ENCODE measurements at places on chromosomes 3 and 15.

GRCh38 chr3:31748933-31749295 lies 216.2 kb downstream of the STT3B start:
- DNase-seq = no peak

DNA sequence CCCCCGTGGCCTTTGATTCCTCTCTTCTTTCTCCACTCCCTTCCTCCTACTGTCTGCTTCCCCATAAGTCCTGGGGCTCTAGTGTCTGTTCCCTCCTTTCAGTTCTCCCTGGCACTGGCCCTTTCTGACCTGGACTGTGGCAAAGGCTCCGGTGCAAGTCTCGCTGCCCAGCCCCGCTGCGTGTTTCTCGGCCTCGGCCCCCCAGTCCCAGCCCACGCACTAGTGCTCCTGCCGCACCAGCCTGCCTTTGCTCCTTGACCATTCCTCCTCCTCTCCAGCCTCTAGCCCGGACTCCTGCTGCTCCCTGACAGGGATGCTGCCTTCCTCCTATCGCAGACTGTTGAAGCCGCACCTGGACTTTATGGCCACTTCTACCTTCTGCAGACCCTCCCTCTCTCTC lies 2.1 kb downstream of the TM6SF1 start:
- DNase-seq = no peak

GRCh38 chr15:96117270-96117669 lies 213.2 kb upstream of the NR2F2 start:
- no peak for DNase-seq

GRCh38 chr3:109131276-109131675 lies 5.2 kb upstream of the C3orf85 start:
- no peak for DNase-seq

- no peak for DNase-seq
These were observed 104.3 kb upstream of the MEIS2 start for GRCh38 chr15:37204692-37205091.

- DNase-seq = no peak
These were observed 27.2 kb downstream of the FEM1B start for GRCh38 chr15:68304589-68305337.

GRCh38 chr3:141372656-141373055 lies 4.4 kb downstream of the ZBTB38 start:
- DNase-seq = no peak

- DNase-seq = no peak
These were observed 5.5 kb upstream of the CFAP100 start for GRCh38 chr3:126389112-126389793.

DNA sequence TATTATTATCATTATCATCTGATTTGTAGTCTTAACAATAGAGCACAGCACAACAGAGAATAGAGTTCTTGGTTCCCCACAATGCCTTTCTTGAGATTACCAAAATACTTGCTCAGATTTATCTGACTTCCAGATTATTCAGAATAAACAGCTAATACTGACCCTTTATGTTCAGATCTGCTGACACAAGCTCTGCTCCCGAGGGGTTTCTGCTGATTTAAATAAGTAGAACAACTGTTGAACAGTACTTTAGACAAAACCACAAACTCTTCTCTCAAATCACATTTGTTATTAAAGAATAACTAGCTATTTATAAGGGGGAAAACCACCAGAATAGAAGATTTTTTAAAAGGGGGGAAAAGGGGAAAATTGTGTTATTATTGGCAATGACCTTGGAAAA lies 380.2 kb upstream of the ATP11B start:
- DNase-seq = no peak

DNA sequence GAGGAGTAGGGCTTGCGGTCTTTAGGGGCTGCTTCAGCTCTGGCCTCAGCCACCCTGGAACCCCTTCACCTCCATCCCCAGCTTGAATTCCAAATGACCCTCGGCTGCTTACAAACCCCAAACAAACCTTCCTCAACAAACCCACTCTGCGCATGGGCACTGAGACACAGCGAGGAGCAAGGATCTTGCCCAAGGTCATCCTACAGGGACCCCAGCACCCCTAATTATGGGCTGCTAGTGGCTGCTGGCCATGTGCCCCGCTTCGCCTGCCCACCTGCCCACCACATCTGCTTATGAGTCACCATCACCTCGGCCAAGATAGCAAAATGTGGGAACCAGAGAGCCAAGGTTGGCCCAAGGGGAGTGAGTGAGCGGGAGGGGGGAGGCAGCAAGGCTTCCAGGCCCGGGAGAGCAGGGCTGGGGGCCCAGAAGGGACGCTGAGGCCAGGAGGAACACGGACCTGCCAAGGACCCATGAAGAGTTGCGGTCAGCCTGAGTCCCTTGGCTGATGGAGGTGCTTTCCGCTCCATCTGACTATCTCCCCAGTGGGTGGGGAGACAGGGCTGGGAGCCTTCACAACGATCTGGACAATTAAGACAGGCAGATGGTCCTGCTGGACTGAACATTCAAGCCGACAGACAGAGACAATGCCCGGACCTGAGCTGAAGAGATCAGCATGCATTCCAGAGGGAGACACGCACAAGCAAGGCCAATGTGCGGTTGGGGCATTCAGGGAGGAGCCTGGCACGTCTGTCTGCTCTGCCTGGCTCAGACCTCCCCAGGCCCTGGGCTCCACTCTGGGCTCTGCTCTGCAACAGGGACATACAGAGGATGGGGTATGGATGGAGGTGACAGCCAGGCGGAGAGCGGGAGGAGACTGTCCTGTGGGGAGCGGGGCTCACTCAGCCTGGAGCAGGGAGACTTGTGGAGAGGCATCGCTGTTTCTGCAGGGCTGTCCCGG lies 10.8 kb upstream of the GRIP2 start:
- DNase-seq = no peak

- no peak for DNase-seq
These were observed 4.4 kb downstream of the LAMP3 start for GRCh38 chr3:183158113-183158512.

- DNase-seq = no peak
These were observed 48.0 kb downstream of the SLC15A2 start for GRCh38 chr3:121942116-121942786.

GRCh38 chr15:55915221-55915620 lies 78.2 kb downstream of the NEDD4 start:
- no peak for DNase-seq

DNA sequence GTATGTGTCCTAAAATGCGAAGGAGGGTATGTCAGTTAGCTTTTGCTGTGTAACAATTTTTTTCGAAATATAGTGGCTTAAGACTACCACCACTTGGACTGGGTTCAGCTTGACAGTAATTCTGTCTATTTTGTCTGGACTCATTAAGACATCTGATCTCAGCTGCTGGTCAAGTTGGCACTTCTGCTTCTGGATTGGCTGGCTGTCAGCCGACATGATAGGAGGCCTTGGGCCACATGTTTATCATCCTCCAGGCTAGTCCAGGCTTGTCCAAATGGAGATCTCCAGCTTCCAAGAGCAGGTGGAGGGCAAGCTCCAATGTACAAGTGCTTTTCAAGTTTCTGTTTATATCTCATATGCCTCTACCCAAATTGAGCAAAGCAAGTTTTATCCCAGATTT lies 95.9 kb downstream of the GALK2 start:
- no peak for DNase-seq

DNA sequence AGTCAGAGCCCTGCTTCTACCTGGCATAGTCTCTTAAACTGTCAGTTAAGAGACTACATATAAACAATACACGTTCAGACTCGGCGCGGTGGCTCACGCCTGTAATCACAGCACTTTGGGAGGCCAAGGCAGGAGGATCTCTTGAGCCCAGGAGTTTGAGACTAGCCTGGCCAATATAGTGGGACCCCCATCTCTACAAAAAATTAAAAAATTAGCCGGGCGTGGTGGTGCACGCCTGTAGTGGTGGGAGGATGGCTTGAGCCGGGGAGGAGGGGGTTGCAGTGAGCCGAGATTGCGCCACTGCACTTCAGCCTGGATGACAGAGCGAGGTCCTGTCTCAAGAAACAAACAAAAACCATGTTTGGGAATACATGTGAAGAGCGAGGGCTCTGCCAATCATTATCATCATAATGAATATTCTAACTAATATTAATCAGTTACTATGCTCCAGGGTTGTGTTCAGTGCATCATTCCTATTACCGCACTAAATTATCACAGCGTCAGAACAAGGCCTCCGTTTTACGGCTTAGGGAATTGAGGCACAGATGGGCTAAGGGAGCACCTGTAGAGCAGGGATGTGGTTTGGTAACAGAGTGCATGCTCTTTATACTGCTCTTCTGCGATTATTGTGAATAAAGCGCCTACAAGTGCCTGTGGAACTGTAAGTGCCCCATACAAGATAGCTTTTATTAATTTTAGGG lies 844 bp upstream of the UQCC5 start:
- no peak for DNase-seq

DNA sequence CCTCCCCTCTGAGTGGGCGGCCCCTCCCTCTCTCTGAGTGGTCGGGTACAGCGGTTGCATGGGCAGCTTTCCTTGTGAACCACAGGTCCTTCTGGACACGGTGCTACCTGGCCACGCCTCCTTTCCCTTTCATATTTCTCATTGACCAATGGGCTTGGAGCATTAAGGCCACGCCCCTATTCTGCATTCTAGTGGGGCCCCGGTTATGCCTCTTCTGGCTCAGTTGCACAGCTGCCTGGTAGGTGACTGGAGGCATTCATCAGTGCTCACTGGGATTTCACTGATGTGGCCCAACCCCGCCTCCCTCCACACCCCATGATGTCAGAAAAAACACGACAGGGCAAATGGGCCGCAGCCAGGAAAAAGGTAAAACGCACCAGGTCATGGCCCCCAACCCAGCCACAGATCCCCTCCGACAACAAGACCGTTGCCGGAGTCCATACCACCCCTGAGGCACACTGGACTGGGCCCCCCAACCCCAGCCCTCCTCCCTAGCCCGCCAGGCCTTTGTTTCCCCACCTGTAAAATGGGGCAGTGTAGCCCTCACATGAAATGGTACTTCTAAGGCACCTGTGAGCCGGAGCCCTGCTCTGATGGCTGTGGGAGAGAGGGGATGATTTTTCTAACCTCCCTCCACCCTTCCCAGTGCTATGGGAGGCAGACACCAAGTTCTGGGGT lies 26.3 kb downstream of the NGRN start:
- DNase-seq = no peak

- no peak for DNase-seq
These were observed 111.2 kb downstream of the ETFA start for GRCh38 chr15:76200083-76200465.

GRCh38 chr3:120364821-120365220 lies 15.7 kb upstream of the LRRC58 start:
- DNase-seq = no peak

GRCh38 chr15:38828031-38828532 lies 263.5 kb upstream of the RASGRP1 start:
- no peak for DNase-seq

GRCh38 chr3:31692751-31693150 lies 160.0 kb downstream of the STT3B start:
- DNase-seq = no peak

DNA sequence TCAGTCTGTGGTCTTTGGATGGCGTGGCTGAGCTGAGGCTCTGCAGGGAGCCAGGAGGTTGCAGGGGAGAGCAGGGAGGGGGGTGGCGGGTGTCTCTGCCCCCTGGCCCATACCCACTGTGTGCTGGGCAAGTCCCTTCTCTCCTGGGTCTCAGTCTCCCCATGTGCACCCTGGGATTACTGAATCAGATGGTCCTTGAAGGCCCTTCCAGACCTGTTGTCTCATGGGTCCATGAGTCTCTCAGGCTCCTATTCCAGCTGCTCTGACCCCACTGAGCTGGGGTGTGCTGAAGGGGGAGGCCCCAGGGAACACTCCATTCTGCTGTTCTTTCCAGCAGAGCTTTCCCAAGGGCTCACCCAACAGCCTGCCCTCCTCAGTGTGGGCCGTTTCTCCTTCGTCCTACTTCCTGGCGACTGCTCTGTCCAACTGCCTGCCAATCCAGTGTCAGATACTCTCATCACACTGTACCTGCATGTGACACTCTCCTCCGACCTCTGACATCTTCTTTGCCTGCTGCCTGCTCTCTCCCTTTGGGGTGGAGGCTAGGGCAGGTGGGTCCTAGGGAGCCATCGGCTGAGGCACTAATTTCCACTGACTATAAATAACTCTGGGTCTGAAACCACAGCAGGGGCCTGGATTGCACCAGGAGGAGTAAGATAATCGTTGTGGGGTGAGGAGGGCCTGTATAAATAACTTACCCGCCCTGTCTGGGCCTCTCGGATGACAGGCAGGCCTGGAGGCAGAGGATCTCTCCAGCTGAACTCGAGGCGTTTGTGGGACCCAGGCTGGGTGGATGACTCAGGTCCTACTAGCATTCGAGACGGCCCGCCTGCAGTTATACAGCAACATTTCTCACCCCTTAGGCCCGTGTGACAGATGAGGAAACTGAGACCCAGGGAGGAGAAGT lies 67.1 kb downstream of the ATP2B2 start:
- no peak for DNase-seq

GRCh38 chr15:69929905-69930630 lies 167.6 kb downstream of the TLE3 start:
- DNase-seq = no peak

GRCh38 chr3:111906656-111907055 lies 47.6 kb downstream of the PHLDB2 start:
- no peak for DNase-seq

- DNase-seq = no peak
These were observed 773 bp upstream of the DISP2 start for GRCh38 chr15:40357246-40357645.

GRCh38 chr3:124584245-124584551 lies 146.1 kb upstream of the UMPS start:
- no peak for DNase-seq

GRCh38 chr15:58536414-58536813 lies 104.6 kb downstream of the LIPC start:
- no peak for DNase-seq

GRCh38 chr3:122755491-122755890 lies 38.1 kb downstream of the HSPBAP1 start:
- DNase-seq = no peak

DNA sequence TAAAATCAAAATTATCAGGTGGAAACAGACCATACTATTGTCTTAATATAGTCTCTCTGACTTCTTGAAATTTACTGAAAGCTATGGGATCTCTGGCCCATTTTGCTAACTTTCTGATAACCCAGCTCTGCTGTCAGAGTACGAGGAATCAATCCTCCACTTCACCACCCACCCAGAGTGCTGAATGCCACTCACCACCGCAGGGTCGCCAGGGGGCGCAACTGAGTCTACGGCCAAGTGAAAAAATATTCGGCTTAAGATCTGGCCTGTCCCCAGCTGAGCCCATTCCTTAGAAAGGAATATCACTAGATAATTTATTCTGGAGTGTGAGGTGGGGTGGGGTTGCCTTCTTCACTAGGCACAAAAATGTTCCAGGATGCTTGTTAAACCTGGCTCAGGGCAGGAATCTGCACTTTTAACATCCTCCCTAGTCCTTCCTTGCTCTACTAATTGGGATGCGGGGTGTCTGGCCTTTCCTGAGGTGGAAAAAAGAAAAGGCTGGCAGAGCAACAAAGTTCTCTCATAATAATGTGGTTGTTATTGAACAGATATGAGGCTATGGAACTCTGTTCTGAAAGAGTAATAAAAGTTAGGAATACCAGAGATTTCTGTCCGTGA lies 520.6 kb downstream of the MFSD1 start:
- no peak for DNase-seq

DNA sequence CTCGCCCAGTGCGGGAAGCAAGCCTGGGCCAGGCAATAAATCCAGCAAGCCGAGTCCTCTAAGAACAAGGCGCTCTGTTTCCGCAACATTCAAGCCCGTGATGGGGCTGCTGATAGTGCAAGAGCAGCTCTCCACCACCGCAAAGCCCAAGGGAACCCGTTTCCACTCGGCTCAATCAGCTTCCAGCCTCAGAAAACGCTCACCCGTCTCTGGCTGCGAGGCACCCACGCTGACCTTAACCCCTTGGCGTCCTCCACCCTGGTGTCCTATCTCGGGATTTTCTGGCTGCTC lies 17.8 kb downstream of the SPATA12 start:
- no peak for DNase-seq
